ENCODE measurements at places on chromosomes 12 and 14.

- DNase-seq, result no peak
Measured at GRCh38 chr12:26492406-26492805, 297.0 kb downstream of the SSPN start.

DNA sequence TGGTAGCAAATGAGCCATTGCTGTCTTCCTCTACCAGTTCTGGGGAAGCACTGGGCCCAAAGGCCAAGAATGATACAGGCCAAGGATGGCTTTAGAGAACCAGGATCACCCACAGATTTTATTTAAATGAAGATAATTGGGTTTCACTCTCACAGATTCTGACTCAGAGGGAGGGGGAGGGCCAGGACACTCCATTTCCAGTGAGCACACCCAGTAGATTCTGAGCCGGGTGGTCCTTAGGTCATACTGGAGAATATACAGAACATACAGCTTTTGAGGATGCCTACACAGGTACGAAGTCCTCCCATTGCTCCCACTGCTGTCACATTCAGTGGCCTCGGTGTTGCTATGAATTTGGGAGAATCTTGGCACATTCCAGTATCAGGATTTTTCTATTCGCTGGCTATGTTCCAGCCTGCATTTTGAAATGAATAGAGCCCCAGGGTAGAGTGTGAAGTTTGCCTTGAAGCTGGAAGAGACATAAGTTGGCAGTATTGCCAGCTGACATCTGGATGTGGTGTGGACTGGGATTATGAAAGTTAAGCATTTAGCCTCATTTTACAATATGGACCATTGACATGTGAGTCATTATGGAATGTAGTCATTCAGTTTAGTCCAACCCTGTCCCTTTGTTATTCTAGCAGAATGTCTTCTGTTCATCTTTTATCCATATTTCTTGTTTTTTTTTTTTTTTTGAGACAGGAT, 45.8 kb upstream of the POC1B start:
- DNase-seq, result no peak

DNA sequence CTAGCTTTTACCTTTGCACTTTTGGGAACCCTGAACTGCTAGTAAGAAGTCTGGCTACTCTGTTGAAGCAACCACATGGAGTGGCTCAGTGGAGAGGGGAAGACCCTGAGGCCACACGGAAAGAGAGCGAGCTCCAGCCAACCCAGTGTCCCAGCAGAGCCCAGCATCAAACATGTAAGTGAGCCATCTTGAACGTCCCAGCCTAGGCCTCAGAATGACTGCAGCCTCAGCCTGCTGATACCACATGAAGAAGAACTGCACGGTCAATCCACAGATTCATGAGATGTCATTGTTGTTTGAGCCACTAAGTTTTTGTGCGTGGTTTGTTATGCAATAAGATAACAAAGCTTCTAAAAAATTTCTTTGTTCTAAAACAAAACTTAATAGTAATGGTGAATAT, 40.2 kb downstream of the TFCP2 start:
- no peak for DNase-seq

GRCh38 chr14:97056086-97056485, 258.9 kb downstream of the VRK1 start:
- no peak for DNase-seq

DNA sequence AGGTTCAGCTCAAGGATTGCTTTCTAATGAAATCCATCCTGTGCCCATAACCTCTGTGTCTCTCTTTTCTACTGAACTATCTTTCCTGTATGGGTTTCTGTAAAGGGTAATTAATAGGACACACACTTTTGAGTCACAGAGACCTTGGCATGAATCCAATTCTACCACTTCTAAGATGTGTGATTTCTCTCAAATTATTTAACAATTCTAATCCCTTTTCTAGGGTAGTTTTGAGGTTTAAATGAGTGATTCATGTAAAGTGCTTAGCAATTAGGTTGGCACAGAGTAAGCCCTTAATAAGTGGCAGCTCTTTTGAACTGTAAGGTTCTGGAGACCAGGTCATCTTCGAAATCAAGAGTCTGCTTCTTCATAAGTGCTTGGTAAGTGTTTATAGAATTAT, 202.7 kb downstream of the RASSF9 start:
- no peak for DNase-seq

DNA sequence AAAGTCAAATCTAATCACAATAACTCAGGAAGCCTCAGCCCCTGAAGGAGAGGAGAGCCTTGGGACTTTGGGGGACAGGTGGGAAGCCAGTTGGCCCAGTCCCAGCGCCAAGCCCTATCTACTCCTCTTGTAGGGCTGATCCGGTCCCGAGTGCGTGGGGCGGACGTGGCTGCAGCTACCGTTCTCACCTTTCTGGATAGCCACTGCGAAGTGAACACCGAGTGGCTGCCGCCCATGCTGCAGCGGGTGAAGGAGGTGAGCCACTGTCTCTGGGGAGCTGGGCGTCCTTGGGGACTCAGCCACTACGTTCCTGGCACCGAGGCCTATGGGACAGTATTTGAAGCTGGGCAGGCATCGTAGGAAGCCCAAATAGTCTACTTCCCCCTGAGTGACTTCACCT, 68.4 kb downstream of the GALNT16 start:
- no peak for DNase-seq

DNA sequence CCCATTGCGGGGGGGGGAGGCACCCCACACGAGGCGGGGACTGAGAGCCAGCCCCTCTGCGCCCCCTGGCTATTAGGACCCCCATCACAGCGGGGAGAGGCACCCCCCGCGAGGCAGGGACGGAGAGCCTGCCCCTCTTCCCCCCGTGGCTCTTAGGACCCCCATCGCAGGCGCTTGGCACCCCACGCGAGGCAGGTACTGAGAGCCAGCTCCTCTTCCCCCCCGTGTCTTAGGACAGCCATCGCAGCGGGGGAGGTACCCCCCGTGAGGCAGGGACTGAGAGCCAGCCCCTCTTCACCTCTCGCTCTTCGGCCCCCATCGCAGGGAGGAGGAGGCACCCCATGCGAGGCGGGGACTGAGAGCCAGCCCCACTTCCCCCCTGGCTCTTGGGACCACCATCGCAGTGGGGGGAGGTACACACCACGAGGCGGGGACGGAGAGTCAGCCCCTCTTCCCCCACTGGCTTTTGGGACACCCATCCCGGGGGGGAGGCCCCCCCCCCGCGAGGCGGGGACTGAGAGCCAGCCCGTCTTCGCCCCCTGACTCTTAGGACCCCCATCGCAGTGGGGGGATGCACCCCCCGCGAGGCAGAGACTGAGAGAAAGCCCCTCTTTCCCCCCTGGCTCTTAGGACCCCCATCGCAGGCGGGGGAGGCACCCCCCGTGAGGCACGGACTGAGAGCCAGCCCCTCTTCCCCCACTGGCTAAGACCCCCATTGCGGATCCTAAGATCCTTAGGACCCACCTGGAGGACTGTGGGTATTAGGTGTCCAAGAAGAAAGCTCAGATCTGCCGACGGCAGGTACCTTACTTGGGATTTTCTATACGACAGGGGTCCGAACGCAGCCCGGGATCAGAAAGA, 198.6 kb upstream of the PZP start:
- no peak for DNase-seq

GRCh38 chr14:22487401-22487800, 101.6 kb downstream of the DAD1 start:
- no peak for DNase-seq

GRCh38 chr14:39217214-39217879, 16.4 kb upstream of the MIA2 start:
- DNase-seq, result no peak

DNA sequence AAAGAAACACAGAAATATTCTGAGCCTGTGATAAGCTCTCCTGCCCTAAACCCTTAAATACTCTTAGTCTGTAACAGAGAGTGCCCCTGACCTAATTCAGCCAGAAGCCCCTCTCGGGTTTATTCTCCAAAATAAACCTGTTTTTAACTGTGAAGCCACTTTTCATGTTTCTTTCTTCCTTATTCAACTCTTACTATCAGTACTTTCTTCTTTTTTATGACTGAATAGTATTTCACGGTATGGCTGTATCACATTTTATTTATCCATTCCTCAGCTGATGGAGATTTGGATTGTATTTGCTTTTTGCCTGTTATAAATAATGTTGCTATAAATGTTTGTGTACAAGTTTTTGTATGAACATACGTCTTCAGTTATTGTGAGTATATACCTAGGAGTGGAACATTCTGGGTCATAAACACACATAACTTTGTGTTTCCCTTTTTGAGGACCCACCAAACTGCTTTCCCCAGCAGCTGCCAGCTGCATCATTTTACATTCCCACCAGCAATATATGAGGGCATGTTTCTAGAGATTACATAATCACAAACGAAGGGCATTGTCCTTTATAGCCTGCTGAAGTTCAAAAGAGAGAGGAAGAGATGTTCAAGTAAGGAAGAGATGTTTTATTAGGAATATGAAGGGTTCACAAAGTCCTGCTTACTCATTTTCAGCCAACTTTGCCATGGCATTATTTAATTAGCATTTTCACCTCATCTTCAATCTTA, 199.4 kb upstream of the NUDT4 start:
- no peak for DNase-seq

GRCh38 chr12:20946732-20947131, 136.2 kb downstream of the SLCO1B3 start:
- no peak for DNase-seq

DNA sequence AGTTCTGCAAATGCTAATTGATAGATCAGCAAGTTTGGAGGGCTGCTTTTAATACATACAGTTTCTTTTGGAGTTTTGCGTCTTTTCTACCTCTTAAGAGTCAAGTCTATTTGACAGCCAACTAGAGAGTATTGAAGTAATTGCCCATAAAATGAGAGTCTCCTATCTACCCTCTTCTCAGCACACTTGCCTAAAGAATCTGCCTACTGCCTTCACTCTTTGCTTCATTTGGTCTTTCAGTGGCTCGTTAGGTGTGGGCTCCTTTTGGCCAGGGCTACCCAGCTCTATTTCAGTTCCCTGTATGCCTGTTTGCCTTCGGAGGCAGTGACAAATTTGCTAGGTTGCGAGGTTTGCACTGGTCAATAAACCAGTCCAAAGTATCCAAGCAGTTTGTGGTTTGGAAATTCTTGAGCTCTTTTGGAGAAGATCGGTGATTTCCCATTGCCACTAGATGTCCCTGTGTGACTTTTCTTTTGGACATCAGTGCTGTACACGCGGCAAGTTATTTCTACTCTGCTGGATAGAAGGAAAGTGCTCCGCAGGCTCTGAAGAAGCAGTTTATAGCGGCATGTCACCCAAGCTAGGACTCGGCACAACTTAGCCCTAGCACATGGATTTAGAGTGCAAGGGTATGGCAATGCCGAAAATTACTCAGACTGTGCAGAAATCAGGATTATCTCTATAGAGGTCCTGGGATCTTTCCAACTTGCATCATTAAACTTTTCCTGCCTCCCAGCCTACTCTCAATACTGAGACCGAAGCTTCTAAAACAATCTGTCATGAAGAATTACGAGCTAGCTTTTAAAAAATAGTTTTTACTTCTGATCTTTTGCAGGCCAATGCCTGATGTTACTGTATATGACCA, 38.6 kb downstream of the MGST1 start:
- no peak for DNase-seq

DNA sequence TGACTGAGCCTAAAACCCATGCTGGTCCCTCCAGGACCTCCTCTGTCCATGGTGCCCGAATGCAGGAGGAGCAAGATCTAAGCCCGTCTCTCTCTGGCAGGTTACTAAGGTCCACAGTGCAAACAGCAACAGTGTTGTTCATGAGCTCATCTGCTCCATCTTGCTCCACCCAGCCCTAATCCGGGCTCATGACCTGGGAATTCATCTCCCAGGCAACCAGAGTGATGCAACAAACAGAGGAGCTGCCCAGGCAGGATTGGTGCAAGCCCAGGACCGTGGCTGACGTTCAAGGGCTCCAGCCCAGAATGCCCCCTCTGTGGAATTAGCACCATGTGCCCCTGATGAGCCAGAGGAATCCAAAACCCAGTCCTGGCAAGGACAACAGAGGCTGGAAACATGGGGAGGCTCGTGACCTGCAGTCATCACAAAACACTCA, 29.9 kb downstream of the HSPB8 start:
- DNase-seq, result no peak

DNA sequence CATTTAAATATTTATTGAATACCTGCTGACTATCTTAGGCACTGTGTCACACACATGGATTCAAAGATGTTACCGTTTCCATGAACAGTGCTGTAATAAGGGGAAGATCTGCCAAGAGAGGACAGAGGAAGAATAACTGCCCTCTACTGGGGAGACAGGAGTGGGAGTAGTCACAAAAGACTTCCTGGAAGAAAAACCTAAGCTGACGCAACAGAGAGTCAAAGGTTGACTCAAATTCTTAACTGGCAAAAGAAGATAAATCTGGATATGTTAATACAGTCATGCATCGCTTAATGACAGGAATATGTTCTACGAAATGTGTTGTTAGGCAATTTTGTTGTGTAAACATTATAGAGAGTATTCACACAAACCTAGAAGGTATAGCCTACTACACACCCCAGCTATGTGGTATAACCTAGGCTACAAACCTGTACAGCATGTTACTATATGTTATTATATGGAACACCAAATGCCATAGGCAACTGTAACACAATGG, 51.5 kb downstream of the DCAF5 start:
- DNase-seq, result no peak

GRCh38 chr12:5140190-5140589, 96.5 kb downstream of the KCNA5 start:
- DNase-seq, result no peak

DNA sequence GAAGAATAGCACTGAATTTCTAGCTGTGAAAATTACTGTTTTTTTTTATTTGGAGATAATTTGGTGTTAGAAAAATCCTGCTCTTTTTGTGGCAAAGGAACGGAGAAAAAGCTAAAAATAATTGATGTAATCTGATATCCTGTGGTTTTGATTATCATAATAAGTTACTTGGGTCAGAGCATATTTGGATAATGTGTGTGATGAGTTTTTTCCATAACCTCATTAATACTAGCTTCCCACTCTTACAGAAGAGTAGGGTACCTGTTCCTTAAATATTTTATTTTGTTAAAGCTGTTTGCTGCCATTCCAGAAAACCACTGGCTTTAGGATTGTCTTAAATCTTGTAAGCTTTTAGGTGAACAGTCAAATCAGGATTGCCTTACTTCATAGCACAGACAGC, 4.7 kb downstream of the PSMC6 start:
- no peak for DNase-seq

- no peak for DNase-seq
Measured at GRCh38 chr12:107992870-107993451, 136.1 kb upstream of the WSCD2 start.

DNA sequence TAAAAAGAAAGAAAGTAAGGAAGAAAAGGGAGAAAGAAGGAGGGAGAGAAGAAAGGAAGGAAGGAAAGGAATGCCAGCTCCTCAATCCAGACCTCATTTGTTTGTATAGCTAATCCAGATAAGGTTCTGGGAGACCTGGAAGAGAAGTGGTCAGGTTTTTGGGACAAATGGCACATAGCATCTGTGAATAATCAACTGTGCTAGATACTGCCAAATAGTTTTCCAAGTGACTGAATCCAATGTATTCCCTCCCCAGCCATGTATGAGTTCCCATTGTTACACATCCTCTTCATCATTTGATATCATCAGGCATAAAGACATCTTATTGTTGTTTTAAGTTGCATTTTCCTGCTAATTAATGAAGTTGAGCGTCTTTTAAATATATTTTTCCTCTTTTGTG, 18.6 kb upstream of the PTGR2 start:
- no peak for DNase-seq

GRCh38 chr14:30369502-30370180, 189.3 kb upstream of the G2E3 start:
- no peak for DNase-seq
